ENCODE measurements at places on chromosomes 5 and 9.

- no peak for DNase-seq
Observed at GRCh38 chr5:176151281-176151680, 86.9 kb upstream of the SIMC1 start.

- no peak for DNase-seq
Observed at GRCh38 chr5:153555420-153556114, 65.1 kb downstream of the GRIA1 start.

DNA sequence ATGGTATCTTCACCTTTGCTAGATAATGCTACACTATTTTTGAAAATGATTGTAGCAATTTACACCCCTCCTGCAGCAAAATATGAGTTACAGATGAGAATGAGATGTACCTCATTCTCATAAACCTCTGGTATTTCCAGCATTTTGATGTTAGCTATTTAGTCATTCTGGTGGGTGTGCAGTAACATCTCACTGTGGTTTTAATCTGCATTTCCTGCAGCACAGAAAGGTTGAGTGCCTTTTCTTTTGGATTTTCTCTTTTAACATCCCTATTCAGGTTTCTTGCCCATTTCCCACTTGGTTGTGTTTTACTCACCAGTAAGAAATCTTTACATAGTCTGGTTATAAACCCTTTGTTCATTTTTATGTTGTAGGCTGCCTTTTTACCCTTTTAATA is 206.2 kb downstream of the NR3C1 start:
- no peak for DNase-seq

DNA sequence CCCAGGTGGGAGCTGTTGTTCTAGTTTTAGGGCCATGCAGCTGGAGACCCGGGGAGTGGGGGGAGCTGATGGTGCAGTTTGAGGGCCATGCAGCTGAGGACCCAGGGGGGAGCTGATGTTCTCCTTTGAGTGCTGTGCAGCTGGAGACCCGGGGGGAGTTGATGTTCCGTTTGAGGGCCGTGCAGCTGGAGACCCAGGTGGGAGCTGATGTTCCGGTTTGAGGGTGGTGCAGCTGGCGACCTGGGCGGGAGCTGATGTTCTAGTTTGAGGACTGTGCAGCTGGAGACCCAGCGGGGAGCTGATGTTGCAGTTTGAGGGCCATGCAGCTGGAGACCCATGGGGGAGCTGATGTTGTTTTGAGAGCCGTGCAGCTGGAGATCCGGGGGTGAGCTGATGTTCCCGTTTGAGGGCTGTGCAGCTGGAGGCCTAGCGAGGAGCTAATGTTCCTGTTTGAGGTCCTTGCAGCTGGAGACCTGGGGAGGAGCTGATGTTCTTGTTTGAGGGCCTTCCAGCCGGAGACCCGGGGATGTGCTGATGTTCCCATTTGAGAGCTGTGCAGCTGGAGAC is 14.6 kb downstream of the PDCD6 start:
- no peak for DNase-seq

- DNase-seq = peak; percentile 76
Observed at GRCh38 chr9:129496473-129497004, 124.4 kb downstream of the C9orf50 start.

- DNase-seq = no peak
Observed at GRCh38 chr5:178242416-178242815, 9.8 kb upstream of the PHYKPL start.

GRCh38 chr5:163727028-163727427 is 221.6 kb downstream of the MAT2B start:
- DNase-seq = peak; percentile 31

- DNase-seq = no peak
Observed at GRCh38 chr5:35483191-35483590, 134.5 kb upstream of the SPEF2 start.

DNA sequence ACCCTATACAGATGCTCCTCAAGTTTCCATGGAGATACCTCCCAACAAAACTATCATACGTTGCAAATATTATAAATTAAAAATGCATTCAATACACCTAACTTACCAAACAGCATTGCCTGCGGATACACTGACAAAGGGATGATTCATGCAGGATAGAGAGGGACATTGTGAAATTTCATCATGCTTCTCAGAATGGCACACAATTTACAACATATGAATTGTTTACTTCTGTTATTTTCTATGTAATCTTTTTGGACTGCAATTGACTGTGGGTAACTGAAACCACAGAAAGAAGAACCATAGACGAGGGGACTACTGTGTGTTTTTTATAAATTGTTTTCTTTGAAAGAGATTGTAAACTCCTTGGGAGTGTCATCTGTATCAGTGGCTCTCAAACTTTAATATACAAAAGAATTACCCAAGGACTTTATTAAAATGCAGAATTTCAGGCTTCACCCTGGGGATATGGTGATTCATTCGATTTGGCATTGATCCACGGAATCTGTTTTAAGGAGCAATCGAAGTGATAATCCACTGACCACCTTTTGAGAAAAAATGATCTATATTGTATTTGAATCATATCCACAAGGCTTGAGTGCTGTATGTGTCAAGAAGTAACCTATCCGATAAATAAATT is 146.4 kb downstream of the SGCD start:
- no peak for DNase-seq

- no peak for DNase-seq
Observed at GRCh38 chr9:98339987-98340800, 84.7 kb upstream of the TBC1D2 start.

GRCh38 chr5:157382996-157383800 is 76.8 kb upstream of the NIPAL4 start:
- no peak for DNase-seq

DNA sequence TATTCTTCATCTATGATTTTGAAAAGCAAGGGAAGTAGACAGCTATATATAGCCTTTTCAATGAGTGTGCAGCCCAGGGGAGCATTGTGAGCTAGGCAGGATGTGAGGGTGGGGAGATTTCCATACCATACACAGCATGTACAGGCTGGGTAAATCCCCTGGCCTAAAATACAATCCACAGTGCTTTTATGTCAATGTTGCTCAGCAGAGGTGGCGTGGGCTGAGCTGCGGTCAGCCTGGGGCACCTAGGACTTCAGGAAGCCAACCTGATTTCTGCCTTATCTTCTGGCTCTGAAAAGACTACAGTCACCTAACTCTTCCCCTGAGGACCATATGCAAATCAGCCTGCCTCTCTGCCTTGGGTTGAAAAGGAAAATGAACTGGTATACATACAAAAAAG is 6.3 kb upstream of the GARIN3 start:
- DNase-seq = peak; percentile 72

GRCh38 chr9:136244122-136244968 is 1.3 kb downstream of the QSOX2 start:
- peak; percentile 48 for DNase-seq

DNA sequence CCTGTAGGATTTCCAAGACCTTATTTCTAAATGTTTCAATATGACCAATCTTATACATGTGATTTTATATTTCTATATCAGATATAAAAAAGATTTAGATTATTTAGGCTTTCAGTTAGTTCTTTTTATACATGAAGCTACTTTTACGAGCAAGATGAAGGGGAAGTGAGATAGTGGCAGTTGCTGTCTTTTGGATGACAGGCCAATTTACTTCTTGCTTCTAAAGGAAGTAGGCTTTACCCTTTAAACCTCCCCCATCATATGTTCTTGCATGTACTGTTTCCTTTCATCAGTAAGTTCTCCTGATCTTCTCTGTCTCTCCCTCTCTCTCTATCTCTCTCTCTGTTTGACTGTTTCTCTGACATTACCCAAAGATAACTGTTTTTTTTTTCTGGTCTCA is 4.0 kb upstream of the TYRP1 start:
- DNase-seq = no peak

DNA sequence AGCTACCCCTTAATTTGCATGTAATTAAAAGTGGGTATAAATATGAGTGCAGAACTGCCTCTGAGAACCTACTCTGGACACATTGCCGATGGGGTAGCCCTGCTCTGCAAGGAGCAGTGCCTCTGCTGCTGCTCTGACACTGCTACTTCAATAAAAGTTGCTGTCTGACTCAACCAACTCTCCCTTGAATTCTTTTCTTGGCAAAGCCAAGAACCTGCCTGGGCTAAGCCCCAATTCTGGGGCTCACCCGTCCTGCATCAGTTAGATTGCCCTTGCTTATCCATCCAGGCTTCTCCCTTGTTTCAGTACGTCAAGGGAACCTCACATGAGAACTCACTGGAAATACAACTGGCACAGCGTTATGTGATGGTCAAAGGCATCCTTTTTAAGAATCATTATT is 44.1 kb downstream of the FBXL7 start:
- DNase-seq = no peak

DNA sequence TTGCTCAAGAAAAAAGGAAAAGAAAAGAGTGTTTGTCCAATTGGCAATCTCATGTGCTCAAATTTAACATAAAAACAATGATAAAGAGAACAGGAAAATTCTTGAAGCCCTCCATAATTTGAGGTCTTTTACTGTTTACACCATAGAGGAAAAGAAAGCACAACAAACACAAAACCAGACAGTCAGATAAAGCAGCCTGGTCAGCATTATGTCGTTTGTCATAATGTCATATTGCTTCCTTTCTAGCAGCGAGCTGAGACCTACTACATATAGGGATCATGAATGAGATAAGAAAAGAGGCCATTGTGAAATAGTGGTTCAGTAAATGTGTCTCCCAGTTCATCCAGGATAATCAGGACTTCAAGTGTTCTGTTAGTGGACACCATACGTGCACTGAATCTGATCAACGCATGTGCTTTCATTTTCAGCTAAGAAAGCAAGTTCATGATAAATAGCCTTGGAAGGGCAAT is 64.7 kb upstream of the SELENOP start:
- no peak for DNase-seq

DNA sequence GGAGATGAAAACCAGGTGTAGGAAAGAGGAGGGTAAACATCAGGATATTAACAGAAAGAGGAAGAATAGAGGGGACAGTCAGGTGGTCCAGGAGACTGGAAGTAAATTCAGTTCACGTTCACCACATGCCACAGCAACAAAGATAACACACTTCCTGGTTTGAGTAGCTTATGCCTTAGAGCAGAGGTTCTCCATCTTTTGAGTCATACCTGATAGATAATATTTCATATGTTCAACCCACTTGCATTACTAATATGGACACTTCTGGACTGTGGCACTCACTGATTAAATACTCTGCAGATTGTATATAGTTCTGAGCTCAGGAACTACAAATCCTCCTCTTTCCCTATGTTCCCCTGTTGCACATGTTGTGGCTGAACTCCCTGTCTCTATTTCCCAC is 179.9 kb upstream of the NR3C1 start:
- DNase-seq = no peak

- no peak for DNase-seq
Observed at GRCh38 chr9:93354451-93354850, 97.0 kb upstream of the FAM120A start.

GRCh38 chr9:75869236-75869635 is 21.2 kb upstream of the PCSK5 start:
- no peak for DNase-seq

- DNase-seq = no peak
Observed at GRCh38 chr5:143314659-143315058, 88.8 kb downstream of the NR3C1 start.

GRCh38 chr9:14307989-14308852 is 5.7 kb downstream of the NFIB start:
- no peak for DNase-seq

GRCh38 chr9:72459308-72459707 is 62.1 kb upstream of the TMC1 start:
- no peak for DNase-seq

GRCh38 chr5:160165137-160166068 is 46.2 kb upstream of the PWWP2A start:
- no peak for DNase-seq

- no peak for DNase-seq
Observed at GRCh38 chr5:68258531-68258930, 43.0 kb downstream of the PIK3R1 start.

Data from CD4-positive, alpha-beta T cell treated with Interferon gamma for 1 hour (primary cell).